ENCODE measurements at places on chromosomes 2 and 18.

DNA sequence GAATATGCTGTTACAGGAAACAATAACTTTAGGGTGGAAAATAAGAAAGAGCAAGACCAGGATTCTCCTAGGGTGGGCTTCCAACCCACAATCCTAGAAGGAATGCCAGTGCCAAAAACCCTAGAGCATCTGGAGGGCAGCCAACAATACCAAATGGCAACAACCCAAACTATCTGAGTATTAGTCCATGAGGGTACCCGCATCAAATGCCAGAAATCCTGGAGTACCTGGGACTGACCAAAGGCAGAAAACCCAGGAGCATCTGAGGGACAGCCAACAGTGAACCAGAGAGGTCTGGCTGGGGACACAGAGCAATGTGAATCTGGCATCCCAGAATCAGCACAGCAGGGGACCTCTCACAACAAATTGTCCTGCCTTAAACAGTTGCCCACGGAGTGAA lies 126.3 kb downstream of the SCG2 start:
- DNase-seq: no peak

GRCh38 chr2:187008111-187008510 lies 159.1 kb upstream of the ZSWIM2 start:
- no peak for DNase-seq

DNA sequence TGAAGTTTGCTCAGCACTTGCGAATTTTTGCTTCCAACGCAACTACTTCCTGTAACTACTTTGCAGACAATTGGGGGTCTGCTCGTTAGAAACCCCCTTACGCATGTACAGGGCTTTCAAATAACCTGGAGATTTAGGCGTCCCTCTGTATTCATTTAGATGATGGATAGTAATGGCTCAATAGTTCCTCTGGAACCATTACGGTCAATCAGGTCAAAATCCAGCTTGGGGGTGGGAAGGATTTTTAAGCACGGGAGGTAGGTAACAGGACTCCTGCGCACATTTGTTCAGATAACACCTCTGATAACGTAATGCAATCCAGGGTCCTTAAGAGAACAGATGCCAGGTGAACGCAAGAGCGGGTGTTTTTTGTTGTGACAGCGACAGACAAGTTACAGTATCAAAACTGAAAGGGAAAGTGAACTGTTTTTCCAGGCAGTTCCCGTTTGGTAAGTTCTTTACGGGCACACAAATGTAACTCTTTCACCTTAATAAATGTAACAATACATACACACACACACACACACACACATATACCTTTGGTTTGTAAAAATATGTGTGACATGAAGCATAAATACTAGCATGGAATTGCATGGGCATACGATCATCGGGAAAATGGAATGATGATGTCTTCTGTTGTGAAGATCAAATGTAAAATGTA lies 3.8 kb upstream of the OSR1 start:
- no peak for DNase-seq

GRCh38 chr2:151289972-151290866 lies 751 bp upstream of the NMI start:
- DNase-seq: no peak

- DNase-seq: no peak
These were observed 190.4 kb downstream of the CELF4 start for GRCh38 chr18:37375181-37375580.

GRCh38 chr2:241314226-241315092 lies 1.0 kb downstream of the HDLBP start:
- no peak for DNase-seq

DNA sequence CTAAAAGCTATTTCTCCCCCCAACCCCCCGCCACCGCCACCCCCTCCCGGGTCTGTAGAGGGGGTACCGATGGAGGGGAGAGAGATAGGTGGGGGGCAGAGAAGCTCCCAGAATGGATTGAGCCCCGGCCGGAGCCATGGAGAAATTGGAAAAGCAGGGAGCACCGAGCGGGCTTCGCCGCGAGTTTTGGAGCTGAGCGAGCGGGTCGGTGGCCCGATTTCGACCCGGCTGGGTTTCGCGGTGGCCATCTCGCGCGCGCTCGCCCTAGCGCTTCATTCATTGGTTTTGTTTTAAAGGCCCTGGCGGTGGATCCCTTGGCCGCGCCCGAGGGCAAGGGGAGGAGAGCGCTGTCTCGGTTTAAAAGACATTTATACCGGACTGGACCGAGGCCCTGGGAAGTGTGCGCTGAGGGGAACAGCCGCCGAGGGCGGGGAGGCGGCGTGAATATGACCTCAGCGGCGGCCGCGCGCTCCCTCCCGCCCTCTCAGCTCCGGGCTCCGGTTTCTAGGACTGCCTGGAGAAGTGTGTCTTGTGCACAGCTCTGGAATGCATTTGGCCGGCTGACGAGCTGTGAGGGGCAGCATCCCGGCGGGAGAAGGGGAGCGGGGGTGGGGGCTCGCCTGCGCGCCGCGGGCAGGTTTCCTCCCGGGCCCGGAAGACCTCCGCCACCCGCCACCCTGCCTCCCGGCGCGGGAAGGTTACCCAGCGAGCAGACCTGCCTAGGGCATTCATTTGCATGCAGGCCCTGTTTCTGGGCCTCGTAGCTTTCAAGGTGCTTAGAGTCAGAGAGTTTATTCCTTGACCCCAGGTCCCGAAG lies 1.7 kb upstream of the SMAD7 start:
- DNase-seq: no peak

GRCh38 chr2:128597121-128597762 lies 278.6 kb upstream of the HS6ST1 start:
- no peak for DNase-seq

DNA sequence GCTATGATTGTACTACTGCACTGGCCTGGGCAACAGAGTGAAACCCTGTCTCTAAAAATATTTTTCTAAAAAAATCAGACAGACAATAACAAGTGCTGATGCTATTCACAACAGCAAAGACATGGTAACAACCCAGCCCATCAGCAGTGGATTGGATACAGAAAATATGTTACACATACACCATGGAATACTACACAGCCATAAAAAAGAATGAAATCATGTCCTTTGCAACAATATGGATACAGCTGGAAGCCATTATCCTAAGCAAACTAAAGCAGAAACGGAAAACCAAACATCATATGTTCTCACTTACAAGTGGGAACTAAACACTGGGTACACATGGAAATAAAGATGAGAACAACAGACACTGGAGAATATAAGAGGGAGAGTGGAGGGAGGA lies 19.9 kb downstream of the FAM161A start:
- DNase-seq: no peak

DNA sequence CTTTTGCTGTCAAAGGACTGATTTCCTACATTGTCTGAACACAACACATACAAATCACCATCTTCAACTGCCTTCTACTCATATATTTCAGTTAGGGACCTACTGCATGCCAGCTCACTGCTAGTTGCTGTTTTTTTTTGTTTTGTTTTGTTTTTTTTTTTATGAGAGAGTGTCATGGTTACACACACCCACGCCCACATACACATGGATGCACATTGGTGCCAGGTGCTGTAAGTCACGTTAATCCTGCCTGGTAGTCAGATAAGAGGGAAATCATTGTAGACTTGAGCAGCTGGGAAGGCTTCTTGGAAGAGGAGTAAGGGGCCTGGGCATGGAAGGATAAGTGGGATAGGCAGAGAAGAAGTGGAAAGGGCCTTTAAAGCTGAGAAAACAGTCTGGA lies 209.9 kb downstream of the TDRD15 start:
- no peak for DNase-seq

DNA sequence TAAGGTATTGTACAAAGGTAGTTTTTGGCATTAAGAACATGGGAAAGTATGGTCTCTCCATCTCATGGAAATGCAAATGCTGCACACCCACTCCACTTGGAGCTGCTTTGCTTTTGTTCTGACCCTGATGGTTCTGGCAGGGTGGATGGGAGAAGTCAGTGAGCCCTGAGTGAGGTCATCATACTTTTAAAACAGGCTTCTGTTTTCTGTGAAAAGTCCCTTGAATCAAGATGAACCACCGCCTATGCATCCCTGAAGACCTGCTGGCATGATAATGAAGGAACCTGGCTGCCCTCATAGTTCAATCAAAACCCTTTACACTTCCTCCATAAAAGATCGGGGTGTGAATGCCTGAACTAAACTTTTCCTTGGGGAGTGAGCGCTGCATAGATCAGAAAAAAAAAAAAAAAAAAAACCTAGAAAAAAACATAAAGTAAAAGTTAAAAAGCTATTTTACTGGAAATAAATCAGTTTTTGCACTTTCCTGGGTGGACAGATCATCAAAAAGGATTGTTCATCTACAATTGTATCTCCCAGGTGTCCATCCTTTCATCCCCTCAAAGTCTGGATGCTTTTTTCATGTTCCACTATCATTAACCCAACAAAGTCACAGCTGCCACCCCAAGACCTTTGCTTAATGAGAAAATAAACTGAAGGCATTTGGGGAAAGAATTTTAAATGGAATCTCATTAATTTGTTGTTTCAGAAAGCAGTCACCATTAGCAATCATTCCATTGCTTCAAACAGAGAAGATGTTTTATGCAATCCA lies 728.1 kb upstream of the DDX18 start:
- DNase-seq: no peak

GRCh38 chr2:224881846-224882245 lies 160.4 kb downstream of the DOCK10 start:
- no peak for DNase-seq

- no peak for DNase-seq
These were observed 24.7 kb downstream of the HS6ST1 start for GRCh38 chr2:128293870-128294455.

DNA sequence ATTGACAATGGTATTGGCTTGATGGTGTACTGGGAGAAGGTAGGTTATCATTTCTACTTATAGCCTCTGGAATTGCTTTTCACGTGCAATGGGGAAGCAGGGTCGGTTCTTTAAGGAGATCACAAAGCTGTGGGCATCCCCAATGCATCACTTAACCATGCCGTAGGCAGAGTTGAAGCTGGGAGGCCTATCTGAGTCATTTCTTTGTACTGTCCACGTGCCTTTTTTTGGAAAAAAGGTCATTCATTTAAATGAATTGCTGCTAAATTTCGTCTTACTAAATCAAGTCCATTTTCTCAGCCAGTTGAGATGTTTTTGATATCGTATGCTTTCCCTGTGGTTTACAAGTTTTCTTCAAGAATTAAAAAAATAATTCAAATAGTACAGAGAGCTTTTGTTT lies 17.2 kb upstream of the GYPC start:
- no peak for DNase-seq

GRCh38 chr18:34834897-34835296 lies 124.8 kb downstream of the DTNA start:
- DNase-seq: no peak

- no peak for DNase-seq
These were observed 1499.0 kb upstream of the TMEFF2 start for GRCh38 chr2:193693758-193694157.

GRCh38 chr18:58671632-58672564 lies 633 bp downstream of the MALT1 start:
- DNase-seq: peak; percentile 14

DNA sequence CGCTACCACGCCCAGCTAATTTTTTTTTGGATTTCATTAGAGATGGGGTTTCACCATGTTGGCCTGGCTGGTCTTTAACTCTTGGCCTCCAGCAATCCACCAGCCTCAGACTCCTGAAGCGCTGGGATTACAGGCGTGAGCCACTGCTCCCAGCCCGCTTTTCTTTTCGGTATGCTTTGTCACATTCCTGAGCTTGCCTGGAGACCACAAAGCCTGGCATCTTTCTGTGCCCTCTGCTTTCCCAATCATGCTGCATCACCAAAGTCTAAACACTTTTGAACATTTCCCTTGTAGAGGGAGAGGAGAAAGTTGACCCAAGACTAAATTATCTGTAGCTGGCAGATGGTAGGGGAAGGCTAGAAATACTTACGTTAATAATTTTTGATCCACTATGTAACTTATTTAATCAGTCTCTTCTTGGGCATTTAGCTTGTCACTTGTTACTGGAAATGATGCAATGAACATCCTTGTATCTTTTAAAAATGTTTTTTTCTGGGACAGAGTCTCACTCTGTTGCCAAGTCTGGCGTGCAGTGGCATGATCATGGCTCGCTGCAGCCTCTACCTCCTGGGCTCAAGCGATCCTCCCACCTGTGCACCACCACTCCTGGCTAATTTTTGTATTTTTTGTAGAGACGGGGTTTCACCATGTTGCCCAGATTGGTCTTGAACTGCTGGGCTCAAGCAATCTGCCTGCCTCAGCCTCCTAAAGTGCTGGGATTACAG lies 2.7 kb upstream of the NPC1 start:
- DNase-seq: no peak
